Stimulated activated CD8-positive, alpha-beta memory T cell treated with anti-CD3 and anti-CD28 coated beads, Interleukin-15, amount 100 ng/mL, for 1 hour (primary cell): ENCODE measurements at places on chromosomes 3 and 15.

DNA sequence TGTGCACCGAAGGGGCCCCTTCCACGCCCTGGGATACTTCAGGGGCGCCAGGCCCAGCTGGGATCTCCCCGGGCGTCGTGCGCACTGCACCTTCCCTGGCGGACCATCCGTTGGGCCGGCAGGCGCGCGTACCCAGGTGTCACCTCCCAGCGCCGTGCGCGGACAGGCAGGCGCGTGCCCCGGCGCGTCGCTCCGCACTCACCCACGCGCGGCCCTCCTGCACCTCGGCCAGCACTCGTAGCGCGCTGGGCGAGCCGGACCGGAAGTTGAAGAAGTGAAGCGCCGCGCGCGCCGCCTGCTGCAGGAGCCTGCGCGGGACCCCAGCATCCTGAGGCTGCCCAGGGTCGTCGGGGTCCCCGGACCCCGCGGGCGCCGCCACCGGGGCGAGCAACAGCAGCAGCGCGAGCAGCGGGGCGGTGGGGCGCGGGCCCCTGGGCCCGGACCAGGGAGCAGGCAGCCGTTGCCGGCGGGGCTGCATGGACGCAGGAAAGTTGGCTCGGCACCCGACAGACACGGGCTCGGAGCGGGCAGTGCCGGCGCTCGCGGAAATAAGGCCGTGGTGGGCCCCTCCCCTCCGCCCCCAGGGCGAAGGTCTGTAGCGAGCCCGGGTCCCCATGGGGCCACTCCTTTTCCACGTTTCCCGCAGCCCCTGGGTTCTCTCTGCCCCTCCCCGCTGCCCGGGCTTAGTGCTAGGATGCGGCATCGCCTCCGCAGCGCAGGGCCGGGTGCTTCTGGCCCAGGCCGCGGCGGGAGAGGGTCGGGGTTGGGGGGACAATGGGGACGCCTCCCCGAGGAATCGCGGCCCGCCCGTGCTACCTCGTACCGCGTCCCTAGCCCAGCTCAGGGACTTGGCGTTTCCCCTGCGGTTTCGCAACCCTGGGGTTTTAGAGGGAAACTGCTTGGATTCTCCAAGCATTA lies at the start of gene RARRES1:
Gene RARRES1 (minus strand): TSS at position 520 of the 918 bp plus-strand sequence. CDS start 42 bp downstream, at position 478.
- DNase-seq: no peak

GRCh38 chr3:72375237-72376076 lies 472.8 kb downstream of the SHQ1 start:
- no peak for DNase-seq

DNA sequence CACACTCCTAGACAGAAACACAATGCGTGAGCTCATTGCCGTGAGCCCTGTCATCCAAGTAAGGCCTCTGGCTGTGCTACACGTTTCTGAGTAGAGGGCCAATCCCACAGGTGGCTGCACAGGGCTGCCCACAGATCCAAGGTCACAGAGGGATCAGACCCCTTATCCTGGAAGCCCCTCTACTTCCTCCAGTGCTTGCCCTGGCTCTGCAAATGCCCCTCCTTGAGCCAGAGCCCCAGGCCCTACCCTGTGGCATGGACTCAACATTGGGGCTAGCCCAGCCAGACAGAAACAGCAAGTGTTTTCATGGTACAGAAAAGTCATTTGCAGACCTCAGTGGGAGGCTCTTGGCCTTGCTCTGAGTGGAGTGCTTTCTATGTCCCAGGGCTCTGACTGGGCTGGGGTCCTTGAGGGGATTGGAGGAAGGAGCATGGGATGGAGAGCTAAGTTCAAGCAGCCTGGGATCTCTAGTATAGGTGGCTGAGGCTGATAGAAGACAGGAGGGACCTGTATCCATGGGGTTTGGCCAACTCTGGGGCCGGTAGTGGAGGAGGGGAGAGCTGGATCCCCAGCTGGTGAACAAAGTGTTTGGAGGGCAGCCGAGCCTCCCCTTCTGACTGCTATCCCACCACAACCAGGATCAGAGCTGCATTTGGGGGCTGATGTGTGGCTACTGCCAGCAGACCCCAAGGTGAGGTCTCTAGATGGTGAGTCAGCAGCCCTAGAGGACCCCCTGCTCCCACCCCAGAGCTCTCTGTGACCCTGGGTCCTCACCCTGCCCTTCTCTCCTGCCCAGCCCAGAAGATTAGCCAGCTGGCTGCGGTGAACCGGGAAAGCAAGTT lies 38.7 kb downstream of the GOLGA6A start:
- DNase-seq: no peak

DNA sequence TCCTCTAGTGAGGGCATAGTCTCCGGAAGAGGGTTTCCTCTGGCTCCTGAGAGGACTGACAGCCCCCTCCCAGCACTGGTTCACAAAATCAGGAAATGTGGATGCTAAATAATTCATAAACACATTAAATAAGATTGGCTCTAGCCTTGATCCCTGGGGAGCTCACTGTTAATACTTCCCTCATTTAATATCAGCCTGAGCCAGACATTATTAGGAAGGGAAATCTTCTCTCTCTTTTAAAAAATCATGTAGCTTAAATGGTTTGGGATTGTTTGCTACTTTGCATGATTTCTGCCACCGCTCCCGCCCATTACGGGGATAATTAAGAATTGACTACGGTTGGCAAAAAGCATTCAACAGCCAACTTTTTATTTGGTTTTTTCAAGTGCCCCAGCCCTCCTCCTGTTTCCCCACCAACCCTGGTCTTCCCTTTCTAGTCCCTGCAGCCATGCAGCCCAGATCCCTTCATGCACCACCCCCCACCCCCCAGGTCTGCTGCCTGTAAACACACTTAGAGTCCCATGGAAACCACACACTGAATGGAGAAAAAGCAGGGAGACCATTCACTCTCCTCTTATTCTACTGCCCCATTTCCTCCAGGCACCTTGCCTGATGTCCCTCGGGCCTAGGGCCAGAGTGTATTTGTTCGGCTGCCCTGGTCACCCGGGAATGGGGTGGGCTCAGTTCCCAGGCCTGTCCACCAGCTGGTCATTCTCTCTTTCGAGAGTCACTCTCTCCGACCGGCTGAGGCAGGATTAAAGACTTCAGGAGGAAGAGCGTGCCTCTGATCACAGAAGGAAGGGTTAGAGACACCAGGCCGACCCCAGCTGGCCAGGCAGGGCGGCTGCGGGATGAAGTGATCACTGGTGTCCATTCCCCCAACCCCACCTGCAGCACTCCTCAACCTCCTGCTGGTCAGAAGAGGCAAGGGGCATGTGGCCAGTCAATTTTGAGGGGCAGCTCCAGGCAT lies 45.1 kb downstream of the SEMA5B start:
- DNase-seq: no peak

GRCh38 chr3:21662403-21662802 lies 88.6 kb downstream of the ZNF385D start:
- DNase-seq: no peak

DNA sequence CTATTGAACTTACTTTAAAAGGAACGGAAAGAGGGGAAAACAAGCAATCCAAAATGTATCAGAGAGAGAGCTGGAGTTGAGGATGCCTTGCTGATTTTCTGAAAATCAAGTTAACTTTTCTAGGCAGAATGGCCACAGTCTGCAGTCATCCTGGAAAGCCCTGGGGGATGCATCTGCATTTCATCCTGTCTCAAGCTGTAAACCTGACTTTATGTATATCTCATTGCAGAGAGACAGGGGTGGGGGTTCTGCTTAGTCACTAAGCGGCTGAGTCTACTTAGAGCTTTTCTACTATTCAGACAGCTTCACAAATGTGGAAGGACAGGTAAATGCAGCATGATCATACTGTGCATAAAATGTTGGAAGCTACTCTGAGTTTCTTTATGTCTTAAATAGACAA lies 41.4 kb downstream of the MRPS25 start:
- no peak for DNase-seq

DNA sequence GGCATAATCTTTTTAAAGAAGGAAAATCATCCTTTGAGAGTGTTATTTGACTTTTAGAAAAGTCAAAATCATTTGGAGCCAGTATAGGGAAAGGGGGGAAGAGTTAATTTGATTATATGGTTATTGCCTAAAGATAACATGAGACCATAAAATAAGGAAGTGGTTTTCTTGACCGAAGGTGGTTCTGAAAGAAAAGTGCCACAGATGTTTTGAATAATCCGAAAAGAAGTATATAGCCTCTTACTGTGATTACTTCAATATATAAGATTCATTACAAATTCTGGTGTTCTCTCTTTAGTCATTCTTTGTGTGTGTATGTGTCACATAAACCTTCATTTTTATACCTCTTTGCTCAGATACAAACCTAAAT lies 1.1 kb downstream of the DNAJB11 start:
- no peak for DNase-seq

GRCh38 chr15:57440799-57441198 lies 64.5 kb downstream of the CGNL1 start:
- DNase-seq: no peak

DNA sequence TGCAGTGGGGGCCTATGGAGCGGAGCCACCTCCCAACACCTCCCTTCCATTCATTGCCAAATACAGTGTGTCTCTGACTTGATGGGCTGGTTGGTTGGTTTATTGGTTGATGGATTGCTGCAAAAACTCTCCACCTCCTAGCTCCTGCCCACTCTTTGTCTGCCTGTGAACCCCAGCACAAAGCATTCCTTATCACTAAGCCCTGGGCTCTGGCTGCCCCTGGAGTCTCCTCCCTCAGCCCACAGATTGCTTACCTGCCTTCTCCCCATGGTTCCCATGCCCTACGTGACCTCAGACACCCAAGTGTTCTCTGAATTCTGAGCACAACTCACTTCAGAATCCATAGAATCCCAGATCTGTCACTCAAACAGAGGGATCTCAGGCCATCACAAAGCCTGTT lies 139.1 kb upstream of the TPM1 start:
- DNase-seq: no peak

DNA sequence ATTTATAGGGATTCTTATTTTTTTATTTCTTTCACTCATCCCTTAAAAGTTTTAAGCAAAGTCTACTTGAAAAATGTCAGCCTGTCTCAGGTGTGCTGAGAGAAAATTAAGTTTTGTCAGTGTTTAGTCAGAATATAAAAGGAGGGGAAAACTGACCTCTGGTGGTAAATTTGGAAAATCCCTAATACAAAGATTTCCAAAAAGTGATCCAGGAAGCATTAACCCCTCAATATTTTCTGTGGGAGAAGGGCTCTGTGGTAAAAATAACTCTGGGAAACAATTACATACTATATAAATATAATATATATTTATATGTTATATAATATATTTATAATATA lies 41.0 kb upstream of the FRMD4B start:
- no peak for DNase-seq

DNA sequence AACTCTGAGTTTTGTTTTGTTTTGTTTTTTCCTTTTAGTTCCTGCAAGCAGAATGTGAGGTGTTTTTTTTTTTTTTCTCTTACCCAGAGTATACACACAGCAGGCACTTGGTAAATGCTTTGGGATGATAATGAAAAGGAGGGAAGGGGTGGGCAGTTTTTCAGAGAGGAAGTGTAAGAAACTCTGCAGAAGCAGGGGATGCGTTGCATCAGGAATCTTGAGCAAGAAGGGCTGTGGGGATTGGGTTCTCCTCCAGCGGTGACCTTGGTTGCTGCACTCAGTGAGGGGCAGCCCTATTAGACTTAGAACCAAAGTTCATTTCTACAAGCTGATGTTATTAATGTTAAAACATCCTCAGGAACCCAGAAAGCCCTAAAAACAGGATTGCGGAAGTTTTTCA lies 32.2 kb upstream of the TMEM158 start:
- no peak for DNase-seq

GRCh38 chr3:127822682-127823425 lies 539 bp upstream of the MGLL start:
- DNase-seq: no peak

DNA sequence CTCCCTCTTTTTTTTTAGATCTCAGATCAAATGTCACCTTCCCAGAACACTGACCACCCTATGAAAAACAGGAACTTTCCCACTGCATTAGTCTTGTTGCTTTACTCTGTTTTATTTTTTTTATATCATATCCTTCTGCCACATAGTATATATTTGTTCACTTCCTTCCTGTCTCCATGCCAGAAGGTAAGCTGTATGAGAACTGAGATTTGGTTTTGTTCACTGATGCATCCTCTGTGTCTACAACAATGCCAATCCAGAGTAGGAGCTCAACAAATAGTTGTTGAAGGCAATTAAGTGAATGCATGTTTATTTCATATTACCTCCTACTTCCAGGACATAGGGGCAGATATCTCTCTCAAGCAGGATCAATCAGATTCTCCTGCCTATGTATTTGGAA lies 114.4 kb downstream of the TPRG1 start:
- no peak for DNase-seq

DNA sequence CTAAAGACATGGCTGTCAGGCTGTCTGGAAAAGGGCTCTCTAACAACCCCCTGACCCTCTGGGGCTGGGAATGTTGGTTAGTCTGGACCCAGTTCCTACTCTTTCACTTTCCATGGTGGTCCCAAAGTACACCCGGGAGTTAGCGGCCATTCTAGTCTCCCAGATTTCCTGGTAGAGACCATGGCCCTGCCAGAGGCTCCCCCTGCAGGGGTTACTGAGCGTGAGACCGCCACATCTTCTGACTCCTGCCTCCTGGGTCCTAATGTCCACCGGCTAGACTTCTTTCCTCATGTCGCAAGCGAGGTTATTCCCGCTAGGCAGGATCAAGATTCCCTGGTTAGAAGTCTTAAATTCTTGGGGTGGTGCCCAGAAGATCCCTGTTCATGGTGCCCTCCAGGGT lies 540.0 kb upstream of the ROBO1 start:
- DNase-seq: no peak
